CD4-positive, CD25-positive, alpha-beta regulatory T cell (primary cell): ENCODE measurements at places on chromosomes 11 and 22.

- no peak for DNase-seq
Measured at GRCh38 chr11:72352859-72353551, 81.3 kb downstream of the CLPB start.

DNA sequence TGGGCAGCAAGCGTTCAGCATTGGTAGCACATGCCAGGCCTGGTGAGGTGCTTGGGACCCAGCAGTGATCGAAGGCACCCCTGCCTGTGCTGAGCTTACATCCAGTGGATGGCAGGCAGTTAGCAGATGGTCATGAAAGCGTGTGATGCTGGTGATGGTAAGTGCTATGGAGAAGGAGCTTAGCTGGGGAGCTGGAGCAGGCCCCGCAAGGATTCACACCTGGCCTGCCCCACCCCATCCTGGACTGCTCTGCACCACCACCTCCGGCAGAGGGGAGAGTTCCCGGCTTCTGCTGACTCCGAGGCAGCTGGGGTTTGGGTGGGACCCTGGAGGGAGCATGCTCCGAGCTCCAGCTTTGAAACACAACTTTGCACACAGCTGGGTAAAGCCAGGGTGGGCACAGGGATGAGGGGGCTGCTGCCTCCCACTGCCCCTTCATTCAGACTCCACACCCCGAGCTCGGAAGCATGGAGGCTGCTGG lies 16.2 kb downstream of the MPPED1 start:
- DNase-seq = no peak

- DNase-seq = no peak
Measured at GRCh38 chr11:32316858-32317642, 118.3 kb downstream of the WT1 start.

DNA sequence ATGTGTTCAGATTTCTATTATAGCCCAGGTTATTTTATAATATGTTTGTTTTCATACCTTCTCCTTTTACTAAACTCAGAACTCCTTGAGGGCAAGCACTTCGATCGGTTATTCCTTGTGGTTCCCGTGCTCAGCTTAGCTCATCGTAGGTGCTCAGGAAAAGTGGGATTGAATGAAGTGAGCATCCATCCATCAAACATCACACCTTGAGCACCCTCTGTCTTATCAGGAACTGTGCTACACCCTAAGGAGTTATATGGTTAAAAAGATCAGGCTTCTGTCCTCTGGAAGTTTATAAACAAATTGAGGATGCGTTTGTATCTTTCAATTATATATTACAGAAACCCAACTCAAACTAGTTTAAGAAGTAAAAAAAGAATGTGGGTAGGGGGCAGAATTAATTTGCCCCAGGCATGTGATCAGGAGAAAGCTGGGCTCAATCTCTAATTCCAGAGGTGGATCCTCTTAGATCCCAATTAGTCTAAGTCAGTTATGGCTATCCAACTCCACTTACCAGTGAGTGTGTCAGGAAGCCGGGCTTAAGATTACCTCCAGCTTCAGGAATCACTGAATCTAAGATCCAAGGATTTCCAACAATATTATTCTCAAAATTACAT lies 59.9 kb upstream of the RRAS2 start:
- DNase-seq = no peak

DNA sequence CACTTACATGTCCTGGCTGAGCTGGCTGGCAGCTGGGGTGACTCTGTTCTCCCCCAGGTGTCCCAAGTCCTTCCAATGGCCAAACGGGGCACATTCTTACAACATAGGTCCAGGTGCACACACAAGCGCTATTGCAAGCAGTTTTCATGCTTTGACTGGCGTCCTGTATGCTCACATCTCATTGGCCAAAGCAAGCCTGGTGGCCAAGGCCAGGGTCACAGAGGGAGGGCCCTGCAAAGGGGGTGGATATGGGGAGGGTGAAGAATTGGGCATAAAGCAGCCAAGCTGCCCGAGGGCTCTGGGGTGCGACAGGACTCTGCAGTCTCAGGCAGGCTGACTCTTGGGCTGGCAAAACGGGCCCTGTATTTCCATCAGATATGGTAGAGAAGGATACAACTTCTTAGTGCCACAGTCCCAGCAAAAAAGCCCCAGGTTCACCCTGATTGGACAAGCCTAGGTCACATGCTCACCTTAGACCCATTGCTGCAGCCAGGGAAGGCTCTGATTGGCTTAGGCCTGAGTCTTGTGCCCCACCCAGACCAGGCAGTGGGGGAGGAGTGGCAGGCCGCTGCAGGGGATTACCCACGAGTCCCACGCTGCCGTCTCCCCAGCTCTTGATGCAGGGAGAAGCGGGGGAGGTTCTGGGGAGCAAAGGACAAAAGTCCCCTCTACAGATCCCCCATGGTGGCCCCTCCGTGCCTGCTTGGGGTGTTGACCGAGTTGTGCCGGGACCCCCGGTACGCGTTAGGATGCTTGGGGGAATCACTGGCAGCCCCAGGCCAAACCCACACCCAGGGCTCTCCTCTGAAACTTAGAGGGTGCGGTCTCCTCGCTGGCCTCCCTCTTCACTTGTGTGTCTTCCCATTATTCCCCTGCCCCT lies 110.8 kb downstream of the ARHGAP8 start:
- no peak for DNase-seq

DNA sequence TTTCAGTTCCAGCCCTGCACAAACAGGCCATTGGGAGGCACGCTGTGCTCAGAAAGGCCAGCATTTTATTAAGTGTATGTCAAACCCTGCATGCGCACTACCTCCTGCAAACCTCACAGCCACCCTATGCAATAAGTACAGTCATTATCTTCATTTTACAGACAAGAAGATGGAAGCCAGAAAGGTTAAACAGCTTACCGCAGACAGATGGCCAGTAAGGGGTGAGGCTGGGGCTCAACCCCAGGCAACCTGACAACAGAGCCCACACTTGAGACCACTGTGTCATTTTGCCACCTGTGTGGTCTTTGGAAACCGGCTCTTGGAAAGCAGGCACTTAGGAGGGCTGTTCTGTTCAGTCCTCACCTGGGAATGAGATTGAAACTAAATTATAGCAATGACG lies 142.3 kb downstream of the NXPE2 start:
- no peak for DNase-seq

DNA sequence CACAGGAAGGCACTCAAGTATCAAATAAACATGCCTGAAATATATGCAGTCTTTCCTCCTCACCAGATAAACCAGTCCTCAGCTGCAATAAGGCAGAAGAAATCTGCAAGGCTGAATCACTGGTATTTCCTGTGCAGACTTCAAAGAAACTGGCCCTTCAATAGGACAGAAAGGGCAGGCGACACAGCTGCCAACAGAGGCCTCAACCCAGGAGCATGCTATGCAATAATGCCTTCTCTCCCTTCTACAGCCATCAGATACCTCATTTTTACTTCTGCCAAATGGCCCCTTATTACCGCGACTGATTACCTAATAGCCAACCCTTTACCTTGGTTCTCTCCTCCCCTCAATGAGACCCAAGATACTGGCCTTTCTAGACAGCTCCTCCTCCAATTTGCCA lies 8.0 kb downstream of the NUMA1 start:
- DNase-seq = no peak

DNA sequence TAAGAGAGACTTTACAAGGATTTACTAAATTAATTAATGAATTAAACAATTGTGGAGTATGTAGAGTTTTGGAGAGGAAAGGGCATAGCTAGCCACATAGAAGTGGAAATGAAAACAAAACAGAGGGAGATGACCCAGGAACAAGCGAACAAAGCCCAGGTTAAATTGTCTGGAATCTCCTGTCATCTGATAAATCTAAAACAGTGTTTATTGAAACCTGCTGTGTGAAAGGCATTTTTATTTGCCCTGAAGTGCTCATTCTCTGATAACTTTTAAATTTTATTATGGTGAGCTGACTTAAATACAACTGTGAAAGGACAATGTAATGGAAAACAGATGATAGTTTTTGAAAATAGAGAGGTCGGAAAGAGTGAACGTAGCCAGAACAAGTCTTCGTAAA lies 682.8 kb upstream of the KIRREL3 start:
- no peak for DNase-seq

DNA sequence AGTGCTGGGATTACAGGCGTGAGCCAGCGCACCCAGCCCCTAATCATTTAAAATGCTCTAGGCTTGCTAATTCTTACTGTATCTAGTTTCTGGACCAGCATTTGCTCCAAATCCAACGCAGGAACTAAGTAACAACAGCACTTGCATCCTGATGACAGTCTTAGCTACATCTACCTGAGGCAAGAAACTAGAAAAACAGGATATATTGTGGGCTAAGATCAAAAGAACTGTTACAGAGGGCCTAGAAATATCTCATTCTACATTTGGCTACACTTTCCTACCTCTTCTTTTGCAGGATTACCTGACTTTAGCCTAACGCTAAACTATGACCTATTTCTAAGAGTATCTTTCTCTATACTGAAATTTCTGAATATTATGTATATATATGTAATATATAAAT lies 7.8 kb downstream of the DCDC1 start:
- no peak for DNase-seq

DNA sequence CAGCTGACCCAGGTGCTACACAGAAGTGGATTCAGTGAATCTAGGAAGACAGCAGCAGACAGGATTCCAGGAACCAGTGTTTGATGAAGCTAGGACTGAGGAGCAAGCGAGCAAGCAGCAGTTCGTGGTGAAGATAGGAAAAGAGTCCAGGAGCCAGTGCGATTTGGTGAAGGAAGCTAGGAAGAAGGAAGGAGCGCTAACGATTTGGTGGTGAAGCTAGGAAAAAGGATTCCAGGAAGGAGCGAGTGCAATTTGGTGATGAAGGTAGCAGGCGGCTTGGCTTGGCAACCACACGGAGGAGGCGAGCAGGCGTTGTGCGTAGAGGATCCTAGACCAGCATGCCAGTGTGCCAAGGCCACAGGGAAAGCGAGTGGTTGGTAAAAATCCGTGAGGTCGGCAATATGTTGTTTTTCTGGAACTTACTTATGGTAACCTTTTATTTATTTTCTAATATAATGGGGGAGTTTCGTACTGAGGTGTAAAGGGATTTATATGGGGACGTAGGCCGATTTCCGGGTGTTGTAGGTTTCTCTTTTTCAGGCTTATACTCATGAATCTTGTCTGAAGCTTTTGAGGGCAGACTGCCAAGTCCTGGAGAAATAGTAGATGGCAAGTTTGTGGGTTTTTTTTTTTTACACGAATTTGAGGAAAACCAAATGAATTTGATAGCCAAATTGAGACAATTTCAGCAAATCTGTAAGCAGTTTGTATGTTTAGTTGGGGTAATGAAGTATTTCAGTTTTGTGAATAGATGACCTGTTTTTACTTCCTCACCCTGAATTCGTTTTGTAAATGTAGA lies 1.7 kb downstream of the MALAT1 start:
- no peak for DNase-seq

- no peak for DNase-seq
Measured at GRCh38 chr22:23904573-23905254, 10.5 kb downstream of the MIF start.

DNA sequence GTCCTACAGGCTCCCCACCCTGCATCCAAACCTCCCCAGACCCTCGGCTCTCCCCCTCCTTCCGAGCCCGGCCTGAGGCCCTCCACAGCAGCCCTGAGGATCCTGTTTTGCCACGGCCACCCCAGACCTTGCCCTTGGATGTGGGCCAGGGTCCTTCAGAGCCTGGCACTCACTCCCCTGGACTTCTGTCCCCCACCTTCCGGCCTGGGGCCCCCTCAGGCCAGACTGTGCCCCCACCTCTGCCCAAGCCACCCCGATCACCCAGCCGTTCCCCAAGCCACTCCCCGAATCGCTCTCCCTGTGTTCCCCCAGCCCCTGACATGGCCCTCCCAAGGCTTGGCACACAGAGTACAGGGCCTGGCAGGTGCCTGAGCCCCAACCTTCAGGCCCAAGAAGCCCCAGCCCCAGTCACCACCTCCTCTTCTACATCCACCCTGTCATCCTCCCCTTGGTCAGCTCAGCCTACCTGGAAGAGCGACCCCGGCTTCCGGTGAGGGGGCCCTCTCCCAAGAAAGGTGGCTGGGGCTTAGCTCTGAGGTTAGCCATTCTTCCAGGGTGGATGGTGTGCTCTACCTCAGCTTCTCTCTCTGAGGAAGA lies 2.9 kb downstream of the INPP5J start:
- no peak for DNase-seq

DNA sequence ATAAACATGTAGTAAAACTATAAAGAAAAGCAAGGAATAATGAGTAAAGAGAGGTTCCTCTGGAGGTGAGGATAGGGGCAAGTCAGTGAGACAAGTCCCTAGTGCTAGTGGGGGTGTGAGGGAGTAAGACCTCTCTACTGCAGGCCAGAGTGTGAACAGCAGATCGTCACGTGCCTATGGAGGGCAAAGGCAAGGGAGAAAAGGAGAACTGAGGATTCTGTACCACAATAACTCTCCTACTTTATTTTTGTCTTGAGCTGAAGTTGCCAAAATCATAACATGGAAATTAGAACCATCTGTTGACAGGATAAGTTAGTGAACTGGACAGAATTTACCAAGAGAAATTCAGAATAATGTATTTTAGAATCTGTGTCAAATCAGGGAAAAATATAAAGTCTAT lies 77.6 kb downstream of the ENTHD1 start:
- no peak for DNase-seq

DNA sequence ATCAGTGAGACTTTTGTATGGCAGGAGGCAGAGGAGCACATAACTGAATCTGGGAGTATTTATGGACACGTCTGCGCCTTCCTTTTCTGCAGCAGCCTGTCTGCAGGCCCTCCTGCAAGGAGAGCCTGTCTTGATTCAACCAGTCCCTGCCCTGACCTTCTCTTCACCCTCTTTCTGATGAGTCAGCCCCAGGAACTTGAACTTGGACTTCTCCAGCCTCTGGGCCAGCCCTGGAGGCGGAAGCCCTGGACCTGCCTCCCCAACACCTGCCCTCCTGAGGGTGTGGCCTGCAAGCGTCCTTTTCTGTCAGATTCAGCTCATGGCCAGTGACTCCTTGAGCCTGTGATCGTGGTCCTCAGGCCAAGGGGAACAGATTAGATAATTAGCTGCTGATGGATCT lies 20.0 kb downstream of the DAGLA start:
- no peak for DNase-seq

DNA sequence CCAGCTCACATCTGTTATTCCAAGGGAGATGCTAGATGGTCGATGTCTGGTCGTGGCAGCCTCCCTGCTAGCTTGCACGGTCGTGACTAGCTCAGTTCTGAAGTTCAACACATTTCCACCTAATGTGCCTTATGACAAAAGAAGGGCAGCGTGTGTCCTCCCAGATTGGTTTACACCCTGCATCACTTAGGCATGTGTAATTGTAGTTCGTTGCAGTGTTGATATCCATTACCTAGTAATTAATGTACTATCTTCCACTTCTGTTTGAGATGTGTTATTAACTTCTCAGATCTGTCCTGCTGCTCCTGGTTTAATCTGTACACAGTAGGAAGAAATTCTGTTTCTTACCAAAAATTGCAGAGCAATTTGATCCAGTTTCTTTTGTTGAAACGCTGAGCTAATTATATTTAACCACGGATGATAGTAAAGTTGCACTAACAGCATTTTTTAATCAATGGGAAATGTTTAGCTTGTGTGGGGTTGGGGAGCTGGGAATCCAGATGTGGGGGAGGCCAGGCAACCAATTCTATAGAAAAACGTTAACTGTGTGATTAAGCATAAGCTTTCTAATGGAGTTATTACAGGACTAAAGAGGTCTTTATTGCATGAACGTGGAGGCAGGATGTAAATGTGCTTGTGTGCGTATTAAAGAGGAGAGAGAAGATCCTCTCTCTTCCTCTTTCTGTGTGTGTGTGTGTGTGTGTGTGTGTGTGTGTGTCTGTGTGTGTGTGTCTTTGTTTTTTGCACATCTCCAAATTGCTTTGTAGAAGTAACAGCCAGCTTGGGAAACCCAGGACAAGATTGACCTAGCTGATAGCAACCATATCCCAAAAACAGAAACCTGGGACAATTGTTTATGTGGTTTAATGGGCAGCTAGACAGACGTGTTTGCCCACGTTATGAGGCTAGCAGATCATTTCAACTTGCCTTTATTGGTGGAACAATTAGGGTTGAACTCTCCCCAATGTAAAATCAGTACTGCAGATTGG lies 145.7 kb upstream of the TTC12 start:
- no peak for DNase-seq
